ENCODE measurements at places on chromosomes 6 and 20.

GRCh38 chr20:58634521-58635278 lies 16.4 kb upstream of the STX16 start:
- no peak for DNase-seq

DNA sequence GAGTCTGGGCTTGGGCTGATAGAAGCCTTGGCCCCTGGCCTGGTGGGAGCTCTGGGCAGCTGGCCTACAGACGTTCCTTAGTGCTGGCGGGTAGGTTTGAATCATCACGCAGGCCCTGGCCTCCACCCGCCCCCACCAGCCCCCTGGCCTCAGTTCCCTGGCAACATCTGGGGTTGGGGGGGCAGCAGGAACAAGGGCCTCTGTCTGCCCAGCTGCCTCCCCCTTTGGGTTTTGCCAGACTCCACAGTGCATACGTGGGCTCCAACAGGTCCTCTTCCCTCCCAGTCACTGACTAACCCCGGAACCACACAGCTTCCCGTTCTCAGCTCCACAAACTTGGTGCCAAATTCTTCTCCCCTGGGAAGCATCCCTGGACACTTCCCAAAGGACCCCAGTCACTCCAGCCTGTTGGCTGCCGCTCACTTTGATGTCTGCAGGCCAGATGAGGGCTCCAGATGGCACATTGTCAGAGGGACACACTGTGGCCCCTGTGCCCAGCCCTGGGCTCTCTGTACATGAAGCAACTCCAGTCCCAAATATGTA lies 957 bp upstream of the VEGFA start:
- peak; percentile 47 for DNase-seq

DNA sequence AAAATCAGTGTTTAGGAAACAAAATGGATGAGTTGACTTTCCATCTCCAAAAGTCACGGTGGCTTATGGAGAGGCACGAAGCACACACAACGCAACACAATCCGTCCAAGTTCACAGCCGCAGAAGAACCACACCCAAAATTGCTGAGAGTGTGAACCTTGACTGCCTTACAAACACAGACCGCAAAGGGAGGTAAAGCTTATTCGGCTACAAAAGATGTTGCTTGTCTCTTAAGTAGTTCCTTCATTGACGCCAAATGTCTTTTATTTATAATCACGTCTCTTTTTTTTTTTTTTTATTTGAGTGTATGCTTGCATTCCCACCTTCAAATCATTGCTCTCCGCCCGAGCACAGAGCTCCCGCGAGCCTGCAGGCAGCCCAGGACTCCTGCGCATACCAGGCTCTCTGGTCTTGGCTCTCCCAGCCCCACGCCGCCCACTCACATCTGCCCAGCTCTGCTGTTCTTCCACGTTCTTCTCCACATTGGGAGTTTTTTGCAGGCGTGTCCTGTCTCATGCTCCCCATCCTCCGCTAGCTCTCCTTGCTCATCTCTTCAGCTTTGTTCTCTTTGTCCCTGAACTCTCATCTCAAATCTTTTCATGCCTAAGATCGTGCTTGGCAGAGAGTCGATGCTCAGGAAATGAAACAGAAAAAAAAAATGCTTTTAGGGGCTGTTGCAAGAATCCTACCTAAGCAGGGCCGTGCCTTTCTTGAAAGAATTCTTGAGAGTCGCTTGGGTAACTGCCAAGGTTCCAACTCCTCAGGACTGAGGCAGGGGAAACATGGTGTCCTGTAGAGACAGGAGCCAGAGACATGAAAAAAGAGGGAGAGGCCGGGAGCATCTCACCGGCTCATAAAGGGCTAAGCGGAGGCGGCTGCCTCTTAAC lies 25.8 kb downstream of the LY86 start:
- DNase-seq: no peak

DNA sequence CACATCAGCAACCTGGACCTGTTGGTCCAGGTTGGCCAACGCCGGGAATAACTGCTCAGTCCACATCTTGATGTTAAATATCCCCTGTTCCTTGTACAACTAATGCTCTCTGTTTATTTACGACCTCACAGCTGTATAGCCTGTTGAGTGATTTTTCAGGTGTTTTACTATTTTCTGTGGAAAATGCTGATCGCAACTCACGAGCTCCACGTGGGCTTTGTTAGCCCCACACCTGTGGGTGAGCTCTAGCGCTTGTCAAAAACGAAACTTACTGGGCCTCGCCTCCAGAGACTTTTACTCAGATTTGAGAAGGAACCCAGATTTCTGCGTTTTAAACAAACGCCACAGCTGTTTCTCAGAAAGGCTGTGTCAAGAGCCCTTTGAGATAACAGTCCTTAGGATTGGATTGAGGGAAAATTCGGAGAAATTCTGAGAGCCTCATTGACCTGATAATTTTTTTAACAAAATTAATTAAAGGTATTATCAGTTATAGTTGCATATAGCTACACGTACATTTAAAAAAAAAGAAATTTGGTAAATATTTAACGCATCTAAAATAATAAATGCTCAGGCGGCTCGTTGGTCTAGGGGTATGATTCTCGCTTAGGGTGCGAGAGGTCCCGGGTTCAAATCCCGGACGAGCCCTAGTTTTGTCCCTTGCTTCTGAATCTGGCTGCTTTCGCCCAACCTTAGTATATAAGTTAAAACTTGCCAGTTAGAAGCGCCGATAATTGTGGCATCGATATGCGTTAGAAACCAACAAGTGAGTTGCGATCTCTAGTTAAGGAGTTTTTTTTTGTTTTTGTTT lies 16.7 kb downstream of the HMGN4 start:
- peak; percentile 60 for DNase-seq

- no peak for DNase-seq
Observed at GRCh38 chr6:33166811-33167210, 25.5 kb downstream of the COL11A2 start.

DNA sequence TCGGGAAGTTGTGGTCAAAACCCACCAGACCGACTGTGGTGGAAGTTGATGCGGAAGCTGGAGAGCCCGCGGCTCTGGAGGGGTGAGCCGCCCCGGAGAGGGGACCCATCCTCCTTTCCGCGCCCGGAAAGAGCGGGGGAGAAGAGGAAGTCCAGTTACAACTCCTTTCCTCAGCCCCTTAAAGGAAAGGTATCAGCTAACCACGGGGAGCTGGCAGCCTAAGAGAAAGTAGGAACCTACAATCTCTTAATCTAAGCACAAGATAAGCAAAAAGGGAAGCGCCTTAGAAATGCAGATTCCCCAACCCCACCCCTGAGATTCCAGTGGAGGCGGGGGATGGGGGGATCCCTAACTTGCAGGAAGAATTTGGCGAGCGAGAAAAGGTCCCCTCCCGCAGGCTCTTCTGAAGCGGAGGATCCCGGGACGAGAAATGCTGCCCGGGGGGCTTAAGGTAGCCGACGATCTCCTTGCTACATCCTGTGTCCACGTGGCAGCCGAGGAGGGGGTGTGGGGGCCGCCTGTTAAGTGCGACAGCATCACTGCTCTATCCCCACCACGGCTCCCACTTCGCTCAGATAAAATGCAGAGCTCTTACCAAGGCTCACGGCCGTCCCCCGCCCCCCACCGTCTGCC lies 87.5 kb downstream of the ZFP64 start:
- no peak for DNase-seq

GRCh38 chr20:49352751-49353150 lies 74.9 kb upstream of the ZNFX1 start:
- DNase-seq: no peak

GRCh38 chr6:91031581-91031980 lies 444.7 kb upstream of the MAP3K7 start:
- no peak for DNase-seq

- peak; percentile 4 for DNase-seq
Observed at GRCh38 chr6:21199262-21199661, 394.3 kb upstream of the SOX4 start.

GRCh38 chr20:48824830-48825565 lies 2.8 kb downstream of the PREX1 start:
- DNase-seq: no peak

- DNase-seq: no peak
Observed at GRCh38 chr20:31974951-31975487, 7.1 kb downstream of the XKR7 start.

DNA sequence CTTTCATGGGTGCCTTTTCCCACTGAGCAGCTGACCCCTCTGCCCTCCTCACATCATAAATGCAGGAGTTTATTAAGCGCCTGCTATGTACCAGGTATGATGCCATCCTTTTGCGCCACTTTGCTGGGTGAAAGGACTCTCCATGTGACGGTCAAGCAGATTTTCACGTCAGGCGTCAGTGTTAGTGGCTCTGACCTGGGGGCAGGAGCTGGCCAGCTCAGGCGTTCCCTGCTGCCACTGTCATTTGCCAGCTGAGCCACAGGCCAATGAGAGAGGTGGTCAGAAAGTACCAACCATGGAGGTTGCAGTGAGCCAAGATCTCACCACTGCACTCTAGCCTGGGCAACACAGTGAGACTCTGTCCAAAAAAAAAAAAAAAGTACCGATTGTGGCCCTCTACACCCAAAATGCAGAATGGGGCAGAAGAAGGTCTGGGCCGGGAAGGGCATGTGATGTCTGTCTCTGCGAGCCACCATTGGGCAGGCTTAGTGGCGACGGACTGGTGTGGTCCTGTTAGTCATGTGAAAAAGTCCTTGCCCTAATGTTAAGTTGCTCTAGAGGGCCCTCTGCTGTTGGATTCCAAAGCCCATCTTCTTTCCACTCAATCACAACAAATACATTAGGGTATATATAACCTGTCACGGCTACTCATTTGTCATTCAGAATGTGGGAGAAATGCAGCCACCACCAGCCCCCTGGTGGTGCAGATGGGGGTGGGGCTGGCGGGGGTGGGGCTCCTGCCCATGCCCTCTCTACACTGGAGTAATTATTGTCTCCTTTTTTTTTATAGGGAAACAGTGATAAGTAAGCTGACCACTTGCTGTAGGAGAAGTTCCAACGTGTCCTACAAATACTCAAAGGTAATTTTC lies 18.4 kb upstream of the SLC22A1 start:
- DNase-seq: no peak

Measured in midbrain (tissue), 1 donor.